ENCODE measurements at places on chromosomes 7 and 10.

- peak; percentile 86 for DNase-seq
Measured at GRCh38 chr10:110845756-110846620, 25.7 kb upstream of the PDCD4 start.

DNA sequence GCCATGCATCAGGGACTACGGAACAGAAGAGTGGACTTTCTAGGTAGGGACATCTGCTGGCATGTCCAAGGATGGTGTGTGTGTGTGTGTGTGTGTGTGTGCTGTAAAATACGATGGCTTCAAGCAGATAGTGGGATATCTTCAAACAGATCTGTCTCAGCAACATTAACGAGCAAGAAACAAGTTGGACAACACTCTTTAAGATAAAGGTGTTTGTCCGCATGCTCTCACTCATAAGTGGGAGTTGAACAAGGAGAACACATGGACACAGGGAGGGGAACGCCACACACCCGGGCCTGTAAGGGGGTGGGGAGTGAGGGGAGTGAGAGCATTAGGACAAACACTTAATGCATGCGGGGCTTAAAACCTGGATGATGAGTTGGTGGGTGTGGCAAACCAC lies 89.8 kb upstream of the AKR1E2 start:
- peak; percentile 35 for DNase-seq

GRCh38 chr7:1668396-1669063 lies 1.5 kb upstream of the ELFN1 start:
- no peak for DNase-seq

DNA sequence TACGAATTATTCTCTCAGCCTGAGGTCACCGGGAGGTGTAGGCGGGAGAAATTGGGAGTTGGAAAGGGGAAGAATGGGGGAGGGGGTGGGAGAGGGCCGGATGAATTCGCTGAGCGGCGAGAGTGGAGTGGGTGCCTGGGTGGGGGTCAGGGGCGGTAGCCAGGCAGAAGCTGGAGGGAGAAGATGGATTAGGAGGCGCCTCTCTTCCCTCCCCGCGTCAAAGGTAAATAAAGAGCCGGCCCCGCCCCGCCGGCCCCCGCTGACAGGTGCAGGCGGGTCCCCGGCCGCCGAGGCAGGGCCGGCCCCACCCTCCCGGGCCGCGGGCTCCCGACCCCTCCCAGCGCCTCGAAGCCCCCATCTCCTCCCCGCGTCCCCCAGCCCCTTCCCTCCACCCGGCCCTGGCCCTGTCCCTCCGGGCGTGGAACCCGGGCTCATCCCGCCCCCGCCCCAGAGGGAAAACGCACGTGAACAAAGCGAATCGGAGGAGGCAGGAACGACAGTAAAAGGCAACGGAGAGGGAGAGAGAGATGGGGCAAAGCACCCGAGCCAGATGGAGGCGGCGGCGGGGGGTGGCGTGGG lies 872 bp downstream of the FAM131B start:
- no peak for DNase-seq

- no peak for DNase-seq
Measured at GRCh38 chr7:98024075-98024474, 34.1 kb upstream of the OCM2 start.

DNA sequence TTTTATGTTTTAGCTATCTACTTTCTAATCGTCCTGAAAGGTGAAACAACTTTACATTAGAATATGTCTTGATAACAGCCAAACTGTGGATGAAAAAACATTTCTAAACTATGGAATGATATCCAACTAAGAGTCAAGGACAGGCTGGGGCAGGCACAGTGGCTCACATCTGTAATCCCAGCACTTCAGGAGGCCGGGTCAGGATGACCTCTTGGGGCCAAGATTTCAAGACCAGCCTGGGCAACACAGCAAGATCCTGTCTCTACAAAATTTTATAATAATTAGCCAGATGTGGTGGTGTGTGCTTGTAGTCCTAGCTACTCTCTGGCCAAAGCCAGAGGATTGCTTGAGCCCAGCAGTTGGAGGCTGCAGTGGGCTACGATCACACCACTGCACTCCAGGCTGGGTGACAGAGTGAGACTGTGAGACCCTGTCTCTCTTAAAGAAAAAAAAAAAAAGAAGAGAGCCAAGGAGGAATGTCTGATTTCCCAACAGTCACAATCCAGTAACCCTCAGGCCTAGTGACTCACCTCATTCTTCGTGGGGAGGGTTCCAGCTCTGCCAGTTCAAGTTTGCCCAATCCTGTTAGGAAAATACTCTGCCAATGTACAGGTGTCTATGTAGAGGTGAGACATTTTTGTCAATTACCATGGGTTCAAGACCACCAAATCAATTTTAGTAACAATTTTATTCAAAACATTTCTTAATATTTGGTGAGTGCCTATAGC lies 14.6 kb upstream of the FZD1 start:
- DNase-seq = peak; percentile 19

DNA sequence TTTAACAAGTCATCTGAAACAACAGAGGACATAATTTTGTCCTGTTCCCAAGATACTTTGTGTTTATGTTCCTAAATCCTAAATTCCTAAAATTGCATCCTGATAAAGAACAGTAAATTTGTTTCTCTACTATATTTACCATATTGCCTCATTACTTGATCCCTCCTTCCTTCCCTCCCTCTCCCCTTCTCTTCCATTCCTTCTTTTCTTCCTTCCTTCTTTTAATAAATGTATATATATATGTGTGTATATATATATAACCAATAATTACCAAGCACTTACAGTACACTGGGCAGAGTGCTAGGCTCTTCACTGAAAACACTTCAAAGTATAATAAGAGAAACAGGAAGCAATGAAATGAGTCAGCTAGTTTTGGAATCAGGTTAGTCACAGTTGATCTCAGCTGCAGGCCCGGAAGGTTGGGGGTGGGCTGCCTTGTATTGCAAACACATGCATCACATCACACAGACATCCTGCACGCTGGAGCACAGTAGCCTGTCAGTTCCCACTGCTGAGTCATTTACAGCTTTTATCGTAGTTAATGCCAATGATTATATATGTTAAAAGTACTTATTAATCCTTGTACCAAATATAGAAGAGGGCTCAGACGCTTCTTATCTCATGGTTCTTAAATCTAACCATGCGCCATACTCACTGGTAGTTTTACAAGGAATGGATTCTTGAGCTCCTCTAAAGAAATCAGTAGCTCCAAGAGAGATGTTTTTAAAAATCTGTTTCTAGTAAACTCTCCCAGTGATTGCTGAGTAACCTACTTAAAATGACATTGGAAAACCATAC lies 551.7 kb downstream of the GRM8 start:
- DNase-seq = no peak

DNA sequence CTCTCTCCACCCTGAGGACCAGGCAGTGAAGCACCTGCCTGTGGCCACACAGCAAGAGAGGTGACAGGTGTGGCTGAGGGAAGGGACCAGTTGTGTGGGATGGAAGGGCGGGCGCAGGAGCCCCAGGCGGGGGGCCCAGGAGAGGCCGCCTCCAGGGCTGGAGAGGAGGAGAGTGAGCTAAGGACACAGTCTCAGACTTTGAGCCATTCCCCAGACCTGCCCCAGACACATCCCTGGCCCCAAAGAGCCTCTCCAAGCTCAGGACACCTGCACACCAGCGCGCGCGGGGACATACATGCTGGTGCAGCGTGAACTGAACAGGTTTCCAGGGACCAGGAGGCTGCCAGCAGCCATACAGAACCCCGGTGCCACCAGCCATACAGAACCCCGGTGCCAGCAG lies 237.3 kb downstream of the MAD1L1 start:
- DNase-seq = no peak

GRCh38 chr10:6786579-6787031 lies 206.5 kb upstream of the PRKCQ start:
- no peak for DNase-seq

DNA sequence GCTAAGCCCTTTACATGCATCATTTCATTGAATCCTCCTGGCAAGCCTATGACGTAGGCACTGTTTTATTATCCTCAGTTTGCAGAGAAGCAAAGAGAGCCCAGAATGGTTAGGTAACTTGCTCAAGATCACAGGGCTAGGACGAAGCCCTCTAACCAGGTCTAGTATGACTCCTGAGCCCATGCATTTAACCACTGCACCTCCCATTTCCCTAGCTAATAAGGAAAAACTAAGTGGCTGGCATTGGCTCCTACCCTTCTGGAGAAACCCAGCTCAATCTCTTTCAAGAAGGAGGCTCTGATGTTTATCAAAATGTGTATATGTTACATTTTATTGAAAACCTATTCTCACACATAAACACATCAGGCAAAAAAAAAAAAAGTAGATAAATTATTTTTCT lies 19.8 kb downstream of the MYOF start:
- DNase-seq = no peak

DNA sequence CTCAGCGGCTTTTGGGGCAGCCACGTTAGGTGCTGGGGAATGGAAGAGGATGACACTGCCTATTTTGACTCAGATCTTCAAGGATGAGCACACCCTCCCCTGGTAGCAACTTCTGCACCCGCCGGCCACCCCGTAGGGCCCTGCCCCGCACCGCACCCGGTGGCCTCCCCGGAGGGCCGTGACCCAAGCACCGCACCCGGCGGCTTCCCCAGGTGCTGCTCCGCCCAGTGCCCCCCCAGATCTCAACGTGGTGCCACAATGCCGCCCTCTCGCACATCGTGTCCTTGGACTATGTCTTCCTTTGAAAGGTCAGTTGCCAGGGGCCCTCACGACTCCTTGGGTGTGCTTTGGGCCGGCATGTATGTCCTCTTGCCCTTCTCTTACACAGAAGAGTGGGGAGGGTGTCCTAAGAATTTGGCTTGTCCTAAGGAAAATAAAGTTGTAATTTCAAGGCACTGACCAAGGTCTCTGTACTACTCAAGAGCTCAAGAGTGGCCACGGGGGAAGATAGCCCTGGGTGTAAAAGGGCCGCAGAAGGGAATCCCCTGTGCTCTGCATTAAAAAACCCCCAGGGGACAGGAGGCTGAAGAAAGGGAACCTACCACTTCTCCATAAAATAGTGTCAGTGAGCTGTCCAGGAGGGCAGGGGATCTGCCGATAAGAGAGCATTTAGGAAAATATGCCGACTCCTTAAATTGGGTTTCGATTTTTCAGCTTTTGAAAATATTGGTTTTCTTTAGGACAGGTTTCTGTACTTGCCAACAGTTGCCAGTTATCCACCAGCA lies 1.6 kb upstream of the LANCL2 start:
- no peak for DNase-seq

- peak; percentile 84 for DNase-seq
Measured at GRCh38 chr10:24469993-24470392, 253.7 kb downstream of the ARHGAP21 start.

DNA sequence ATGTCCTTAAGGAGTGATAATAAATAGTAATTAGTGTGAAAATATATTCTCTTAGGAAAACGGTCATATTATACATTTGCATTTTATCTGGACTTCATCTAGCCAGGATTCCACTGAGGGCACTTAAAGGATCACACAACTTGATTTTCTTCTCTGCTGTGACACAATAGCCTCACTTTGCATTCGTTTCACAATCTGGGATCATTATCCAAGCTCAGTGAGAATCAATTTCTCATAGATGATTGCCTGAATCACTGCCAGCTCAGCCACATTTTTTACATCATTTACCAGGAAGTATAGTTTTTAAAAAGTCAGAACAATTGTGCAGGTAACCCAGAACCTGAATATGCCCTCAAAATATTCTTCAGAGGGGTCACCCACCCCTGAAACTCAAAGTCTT lies 68.9 kb downstream of the PTPRZ1 start:
- DNase-seq = no peak

- no peak for DNase-seq
Measured at GRCh38 chr7:29019896-29020295, 61.8 kb upstream of the TRIL start.

DNA sequence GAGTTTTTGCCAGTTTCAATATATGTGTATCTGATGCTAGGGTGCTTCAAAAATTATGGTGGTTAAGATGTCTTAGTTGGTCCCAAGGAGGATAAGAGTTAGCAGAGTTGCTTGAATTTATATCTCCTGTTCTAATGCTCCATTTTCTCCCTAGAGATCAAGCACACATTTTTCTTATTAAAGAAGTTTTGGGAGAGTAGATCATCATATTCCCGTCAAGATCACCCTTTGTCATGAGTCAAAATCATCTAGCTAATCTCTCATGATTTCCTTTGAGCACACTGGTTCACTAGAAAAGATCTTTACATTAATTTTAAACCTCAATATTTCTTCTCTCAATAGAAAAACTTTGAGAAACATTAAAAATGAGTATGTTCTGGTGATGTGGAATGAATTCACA lies 429.9 kb upstream of the SEMA3A start:
- DNase-seq = no peak

GRCh38 chr10:87706731-87707130 lies 47.1 kb downstream of the PAPSS2 start:
- DNase-seq = no peak

GRCh38 chr10:101330631-101331225 lies 23.2 kb upstream of the BTRC start:
- DNase-seq = no peak

GRCh38 chr10:45034301-45034700 lies 33.6 kb downstream of the ZNF22 start:
- no peak for DNase-seq

GRCh38 chr7:21999896-22000295 lies 54.2 kb upstream of the CDCA7L start:
- no peak for DNase-seq

GRCh38 chr10:84613336-84614021 lies 285.1 kb downstream of the CCSER2 start:
- peak; percentile 53 for DNase-seq

DNA sequence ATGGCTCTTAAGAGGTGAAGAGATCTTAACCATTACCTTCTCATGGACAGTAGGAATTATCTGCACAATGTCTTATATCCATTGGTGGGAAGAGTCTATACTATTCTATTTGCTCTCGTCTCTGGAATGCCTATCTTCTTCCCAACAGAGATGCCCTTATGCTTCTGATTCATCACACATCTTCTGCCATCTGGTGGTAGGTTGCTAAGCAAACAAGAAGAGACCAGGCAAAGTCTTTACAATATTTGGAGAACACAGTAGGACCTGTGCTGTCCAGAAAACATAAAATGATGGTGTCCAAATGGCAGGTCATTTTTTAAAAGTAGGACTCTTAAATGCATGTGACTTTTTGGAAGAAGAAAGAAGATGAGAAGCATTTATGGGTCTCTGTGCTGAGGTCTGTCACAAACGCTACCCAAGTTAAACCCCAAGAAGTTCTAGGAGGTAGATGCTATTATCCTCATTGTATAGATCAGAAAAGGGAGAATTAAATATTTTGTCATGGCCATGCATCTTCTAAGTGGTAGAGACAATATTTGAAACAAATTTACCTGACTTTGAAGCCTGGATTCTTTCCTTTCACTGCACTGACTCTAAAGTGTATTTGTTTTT lies 67.8 kb upstream of the NXPH1 start:
- no peak for DNase-seq

DNA sequence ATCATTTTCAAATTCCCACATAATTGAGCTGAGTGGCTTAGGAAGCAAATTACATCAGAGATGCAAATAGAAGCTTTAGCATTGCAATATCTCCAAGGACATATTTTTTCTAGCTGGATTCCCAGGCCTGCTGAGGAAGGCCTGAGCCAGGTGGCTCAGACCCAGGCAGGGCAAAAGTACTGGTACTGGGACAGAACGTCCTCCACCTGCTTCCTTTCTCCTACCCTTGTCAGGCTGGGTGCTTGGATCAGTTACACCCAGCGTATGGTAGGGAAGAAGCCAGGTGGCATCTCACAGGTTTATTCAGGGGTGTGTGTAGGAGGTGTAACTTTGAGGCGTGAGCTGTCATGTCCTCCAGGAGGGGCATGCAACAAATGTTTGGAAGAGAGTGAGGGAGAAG lies 3.0 kb upstream of the PANK1 start:
- DNase-seq = no peak
